ENCODE measurements at places on chromosomes 2 and 18.

GRCh38 chr2:11539317-11540147 is 5.7 kb downstream of the GREB1 start:
- no peak for DNase-seq

- no peak for DNase-seq
These were observed 431.1 kb upstream of the ZEB2 start for GRCh38 chr2:144950899-144951560.

- no peak for DNase-seq
These were observed 126.8 kb downstream of the ZNF521 start for GRCh38 chr18:25225151-25225550.

DNA sequence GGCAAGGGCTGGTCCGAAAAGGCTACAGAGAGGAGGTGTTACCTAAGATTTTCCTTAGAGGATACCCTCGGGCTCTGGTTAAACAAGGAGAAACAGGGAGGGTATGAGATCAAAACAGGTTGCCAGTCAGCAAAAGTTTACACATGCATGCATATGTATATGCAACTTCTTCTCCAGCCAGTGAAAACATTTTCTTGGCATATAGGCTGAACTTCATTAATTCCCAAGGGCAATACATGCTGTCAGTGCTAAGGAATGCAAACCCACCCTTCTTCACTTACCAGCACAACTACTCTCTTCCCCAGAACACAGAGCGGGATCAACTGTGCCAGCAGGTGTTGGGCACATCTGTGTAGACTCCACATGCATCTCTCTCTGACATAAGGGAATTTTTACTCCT is 176.0 kb downstream of the GFPT1 start:
- DNase-seq = no peak

DNA sequence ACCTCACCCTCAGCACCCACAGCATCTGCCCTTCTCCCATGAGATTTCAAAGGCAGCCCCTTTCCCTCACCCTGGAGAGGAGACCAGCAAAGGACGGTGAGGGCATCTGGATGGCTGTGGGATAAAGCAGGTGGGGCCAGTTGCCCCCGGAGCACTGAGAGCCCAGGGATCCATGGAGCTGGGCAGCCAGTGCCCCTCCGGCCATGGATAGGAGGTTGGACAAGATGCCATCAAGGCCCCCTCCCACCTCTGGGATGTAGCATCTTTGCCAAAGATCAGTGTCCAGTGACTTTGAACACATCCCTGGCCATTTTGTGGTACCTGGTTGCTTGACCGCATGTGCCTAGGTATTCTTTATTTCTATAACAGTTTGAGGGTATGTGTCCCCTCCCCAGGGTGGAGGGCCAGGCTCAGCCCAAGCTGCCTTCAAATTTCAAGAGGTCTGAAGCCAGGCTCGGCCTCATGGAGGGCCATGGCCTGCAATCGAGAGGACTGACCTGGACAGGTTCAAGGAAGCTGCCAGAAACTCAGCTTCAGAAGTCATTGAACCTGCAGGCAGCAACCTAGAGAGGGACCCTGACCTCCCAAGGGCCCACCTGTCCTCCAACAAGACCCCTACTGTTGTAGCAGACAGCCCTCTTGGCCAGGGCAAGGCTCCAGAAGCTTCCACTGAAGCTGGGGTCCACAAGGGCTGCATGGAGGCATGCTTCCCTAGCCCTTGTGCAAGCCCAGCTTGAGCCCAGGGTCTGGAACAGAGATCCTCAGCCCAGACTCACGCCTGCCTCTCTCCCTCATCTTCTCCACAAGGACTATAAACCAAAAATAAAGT is 55.5 kb upstream of the BIN1 start:
- no peak for DNase-seq

GRCh38 chr18:49151482-49151881 is 200.7 kb upstream of the SMAD7 start:
- no peak for DNase-seq

- no peak for DNase-seq
These were observed 312.4 kb downstream of the DCC start for GRCh38 chr18:52652391-52652790.

- no peak for DNase-seq
These were observed 44.5 kb downstream of the PHLPP1 start for GRCh38 chr18:62759704-62760402.

DNA sequence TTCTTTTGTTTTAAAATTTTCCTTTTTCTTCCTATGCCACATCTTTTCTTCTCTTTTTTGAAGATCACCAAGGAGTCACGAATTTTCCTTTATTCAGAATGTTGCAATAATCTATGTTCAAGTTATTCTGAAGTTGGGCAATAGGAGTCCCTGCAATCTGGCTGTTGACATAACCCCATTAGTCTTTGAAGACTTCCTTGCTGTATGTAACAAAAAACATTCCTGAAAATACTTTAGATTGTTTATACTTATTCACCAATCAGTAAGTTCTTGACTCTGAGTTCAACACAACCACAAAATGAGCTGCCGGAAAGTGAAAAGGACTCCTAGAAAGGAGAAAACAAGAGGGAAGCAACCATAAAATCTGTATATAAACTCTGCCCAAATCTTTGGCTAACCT is 62.8 kb downstream of the TMEM237 start:
- DNase-seq = no peak

DNA sequence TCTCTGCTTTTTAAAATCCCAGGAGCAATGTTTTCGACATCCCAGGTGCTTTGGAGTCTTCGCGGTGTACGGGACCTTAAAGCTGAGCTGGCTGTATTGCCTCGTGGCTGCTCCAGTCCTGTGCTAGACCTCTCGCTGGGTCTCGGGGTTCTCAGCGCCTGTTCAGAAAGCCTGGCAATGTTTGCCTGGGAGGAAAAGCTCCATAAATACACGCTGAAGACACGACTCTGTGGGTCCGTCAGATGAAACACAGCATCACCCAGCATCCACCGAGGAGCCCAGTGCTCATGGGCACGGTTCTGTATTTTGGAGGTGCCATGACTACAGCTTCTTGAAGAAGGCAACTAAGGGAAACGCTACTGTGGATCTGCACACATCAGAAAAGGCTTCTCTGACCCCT is 21.6 kb downstream of the MBP start:
- no peak for DNase-seq

- DNase-seq = no peak
These were observed 17.5 kb downstream of the MGAT4A start for GRCh38 chr2:98713332-98714015.

- DNase-seq = peak; percentile 95
These were observed 244.6 kb downstream of the BCL2 start for GRCh38 chr18:63074981-63075404.

- DNase-seq = no peak
These were observed 80.1 kb downstream of the EML4 start for GRCh38 chr2:42249284-42249683.

DNA sequence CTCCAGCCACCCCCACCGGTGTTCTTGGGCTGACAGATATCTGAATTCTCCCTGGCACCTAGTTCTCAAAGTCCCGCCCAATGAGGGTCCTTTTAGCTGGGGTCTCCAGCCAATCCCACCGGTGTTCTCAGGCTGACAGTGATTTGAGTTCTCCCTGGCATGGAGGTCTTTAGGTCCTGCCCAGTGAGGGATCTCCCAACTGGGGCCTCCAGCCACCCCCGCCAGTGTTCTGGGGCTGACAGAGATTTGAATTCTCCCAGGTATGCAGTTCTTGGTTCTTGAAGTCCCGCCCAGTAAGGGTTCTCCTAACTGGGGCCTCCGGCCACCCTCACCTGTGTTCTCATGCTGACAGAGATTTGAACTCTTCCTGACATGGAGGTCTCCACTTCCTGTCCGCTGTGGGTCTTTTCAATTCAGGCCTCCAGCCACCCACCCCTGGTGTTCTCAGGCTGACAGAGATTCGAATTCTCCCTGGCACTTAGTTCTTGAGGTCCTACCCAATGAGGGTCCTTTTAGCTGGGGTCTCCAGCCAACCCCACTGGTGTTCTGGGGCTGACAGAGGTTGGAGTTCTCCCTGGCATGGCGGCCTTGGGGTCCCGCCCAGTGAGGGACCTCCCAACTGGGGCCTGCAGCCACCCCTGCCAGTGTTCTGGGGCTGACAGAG is 154.6 kb downstream of the ANKRD36 start:
- DNase-seq = peak; percentile 71

DNA sequence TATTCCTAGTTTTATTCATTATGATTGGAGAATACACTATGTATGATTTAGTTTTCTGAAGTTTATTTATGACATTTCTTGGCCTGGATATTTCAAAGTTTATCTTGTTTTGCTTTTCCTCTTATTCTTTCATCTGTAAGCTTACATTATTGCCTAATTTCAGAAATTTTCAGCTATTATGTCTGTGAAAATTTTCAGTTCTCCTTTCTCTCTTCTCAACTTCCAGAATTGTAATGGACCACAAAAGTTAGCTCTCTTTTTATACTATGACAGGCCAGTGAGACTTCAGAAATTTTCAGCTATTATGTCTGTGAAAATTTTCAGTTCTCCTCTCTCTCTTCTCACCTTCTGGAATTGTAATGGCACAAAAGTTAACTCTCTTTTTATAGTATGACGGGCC is 97.2 kb upstream of the SCN7A start:
- no peak for DNase-seq

GRCh38 chr2:30608643-30609042 is 161.6 kb downstream of the LCLAT1 start:
- no peak for DNase-seq

- no peak for DNase-seq
These were observed 44.8 kb downstream of the RMP24 start for GRCh38 chr18:36017232-36017631.

DNA sequence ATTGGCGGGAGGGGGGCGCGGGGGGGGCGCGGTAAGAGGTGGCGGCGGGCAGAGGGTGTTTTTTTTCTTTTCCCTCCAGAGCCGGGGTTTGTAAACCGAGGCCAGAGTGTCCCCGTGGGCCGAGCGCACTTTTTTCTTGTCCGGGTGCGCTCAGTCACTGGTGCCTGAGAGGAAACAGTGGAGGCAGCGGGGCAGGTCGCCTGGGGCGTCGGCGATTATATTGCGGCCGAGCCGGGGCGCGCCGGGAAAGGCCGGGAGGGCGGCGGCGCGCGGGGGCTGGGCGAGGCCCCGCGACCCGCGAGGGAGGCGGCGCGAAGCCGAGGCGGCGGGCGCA is 275 bp downstream of the HOXD8 start:
- DNase-seq = peak; percentile 77

- DNase-seq = no peak
These were observed 5.2 kb downstream of the ZSCAN30 start for GRCh38 chr18:35284841-35285240.

GRCh38 chr2:152367547-152368390 is 32.8 kb downstream of the FMNL2 start:
- DNase-seq = no peak

DNA sequence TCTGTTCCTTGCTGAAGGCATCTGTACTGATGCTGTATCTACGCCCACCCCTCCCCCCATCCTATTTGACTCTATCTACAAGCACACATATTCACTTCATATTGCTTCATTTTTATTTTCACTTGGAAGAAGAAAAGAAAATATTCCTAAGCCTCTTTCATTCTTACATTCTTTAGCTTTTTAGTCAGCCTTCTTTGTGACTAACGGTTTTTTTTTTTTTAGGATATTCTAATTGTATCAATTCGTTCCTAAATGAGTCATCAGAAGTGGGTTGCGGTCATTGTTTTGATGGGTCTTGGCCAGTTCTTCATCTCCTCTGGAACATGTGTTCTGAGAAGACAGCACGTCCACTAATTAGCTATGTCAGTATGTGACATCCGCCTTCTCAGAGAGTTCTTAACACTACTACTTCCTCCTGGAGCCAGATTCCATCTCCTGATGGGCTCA is 88.7 kb downstream of the MYO1B start:
- DNase-seq = no peak

DNA sequence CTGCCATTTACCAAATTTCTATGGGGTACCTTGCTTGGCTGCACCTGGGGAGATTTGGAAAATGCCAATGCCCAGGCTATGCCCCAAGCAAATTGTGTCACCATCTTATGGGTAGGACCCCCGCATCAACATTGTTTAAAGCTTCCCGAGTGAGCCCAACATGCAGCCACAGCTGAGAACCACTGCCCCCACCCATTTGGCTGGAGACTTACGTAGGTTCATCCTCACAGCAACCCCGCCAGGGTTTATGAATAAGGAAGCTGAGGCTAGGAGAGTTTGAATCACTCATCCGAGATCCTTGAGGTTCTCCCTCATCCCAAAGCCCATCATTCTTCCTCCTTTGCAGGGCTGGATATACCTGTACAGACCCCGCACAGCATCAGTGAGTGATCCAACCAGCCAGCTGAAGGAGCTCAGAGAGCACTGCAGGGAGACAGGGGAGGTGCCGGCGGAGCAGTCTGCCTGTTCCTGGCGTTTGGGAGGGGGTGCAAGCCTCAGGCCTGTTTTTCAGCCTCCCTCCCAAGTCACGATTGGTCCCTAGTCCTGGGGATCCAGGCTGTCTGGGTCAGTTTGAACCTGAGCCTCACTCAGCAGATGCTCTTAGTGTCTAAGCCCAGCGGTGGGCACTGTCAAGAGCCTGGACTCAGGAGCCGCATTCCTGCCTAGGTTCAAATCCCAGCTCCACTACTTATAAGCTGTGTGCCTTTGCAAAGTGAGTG is 164.9 kb downstream of the SMAD7 start:
- peak; percentile 73 for DNase-seq

DNA sequence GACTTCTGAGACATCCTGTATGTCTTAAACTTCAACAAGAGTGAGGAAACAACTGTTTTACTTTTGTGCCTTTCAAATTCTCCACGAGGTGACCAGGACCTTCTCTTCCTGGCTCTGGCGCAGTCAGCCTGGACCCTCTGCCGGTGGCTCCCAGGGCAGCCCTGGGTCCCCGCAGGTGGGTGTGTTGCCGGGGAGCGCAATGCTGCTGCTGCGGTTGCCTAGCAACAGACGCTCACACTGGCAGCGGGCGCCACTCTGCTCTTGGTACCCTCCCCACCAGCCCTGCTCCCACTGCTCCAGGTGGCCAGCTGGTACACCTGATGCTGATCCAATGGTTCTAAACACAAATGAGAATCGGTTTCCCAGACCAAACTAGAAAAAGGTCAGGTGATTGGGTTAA is 58.7 kb downstream of the GNAL start:
- DNase-seq = no peak

DNA sequence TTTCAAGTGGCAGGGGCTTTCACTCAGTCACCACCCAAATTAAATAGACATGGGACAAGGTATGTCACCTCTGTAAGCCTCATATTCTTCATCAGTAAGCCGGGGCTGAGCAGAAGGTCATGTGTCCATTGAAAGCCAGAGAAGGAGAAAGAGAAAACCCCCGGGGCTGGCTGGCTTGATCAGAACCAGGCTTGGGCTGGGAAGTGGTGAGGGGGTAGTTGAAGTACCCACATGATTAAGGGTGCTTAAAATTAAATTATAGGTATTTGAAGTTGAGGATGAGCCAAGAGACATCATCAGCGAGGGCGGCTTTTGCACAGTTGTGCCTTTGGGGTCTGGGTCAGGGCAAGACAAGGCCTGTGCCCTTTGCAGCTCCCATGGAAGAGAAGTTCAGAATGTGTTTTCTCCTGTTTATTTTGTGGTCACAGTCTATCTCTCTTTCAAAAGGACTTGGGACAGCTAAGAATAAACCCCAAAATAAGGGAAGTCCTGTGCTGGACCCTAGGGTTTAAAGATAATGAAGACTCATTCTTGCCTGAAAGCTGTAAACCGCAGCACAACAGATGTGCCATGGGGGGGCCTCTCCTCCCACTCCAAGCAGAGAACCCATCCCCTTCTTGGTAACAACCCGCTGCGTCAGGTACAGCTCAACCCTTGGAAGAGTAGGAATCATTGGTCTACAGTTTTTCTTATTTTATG is 10.7 kb downstream of the DBI start:
- DNase-seq = no peak
